ENCODE measurements at places on chromosomes 7 and 10. TPM values are rescaled to one million over a fixed set of nuclear protein-coding genes. Genes with fewer than 3 reads are reported as not detected.

Gene ZDHHC16
- 61.9 TPM for total RNA-seq

Gene ZKSCAN1
- 35.5 TPM for total RNA-seq

DNA sequence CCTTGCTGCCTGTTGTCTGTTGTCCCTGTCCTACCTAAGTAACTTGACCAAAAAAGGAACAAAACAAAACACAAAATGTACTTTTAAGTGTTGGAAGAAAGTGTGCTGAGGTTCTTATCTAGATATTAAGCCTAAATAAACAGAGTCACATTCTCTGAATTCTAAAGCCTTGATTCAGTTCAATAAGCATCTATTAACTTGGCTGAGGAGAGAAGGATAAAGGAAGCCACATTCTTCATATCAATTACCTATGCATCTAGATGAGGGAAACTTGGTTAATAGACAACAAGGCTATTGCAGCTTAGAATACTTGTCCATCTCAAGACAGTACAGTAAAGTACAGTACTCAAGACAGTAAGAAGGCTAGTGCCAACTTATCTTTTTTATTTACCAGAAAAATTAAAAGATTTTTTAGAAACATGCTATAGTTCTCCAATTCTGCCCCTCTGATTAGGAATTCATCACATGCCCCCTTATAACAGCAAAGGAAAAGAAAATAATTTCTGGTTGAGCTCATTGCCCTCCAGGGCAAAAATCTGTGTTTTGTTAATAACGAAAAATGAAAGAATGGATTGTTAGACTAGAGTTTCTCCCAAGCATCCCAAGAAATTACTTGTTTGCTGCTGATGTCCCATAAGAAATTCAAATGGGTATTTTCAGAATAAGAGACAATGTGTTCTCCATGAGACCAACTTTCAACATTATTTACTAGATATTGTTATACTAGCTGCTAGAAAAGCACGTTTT lies 546.5 kb upstream of the SEMA3D start:
- DNase-seq: no peak

- DNase-seq: no peak
These were observed 33.2 kb upstream of the SMNDC1 start for GRCh38 chr10:110337906-110338305.

DNA sequence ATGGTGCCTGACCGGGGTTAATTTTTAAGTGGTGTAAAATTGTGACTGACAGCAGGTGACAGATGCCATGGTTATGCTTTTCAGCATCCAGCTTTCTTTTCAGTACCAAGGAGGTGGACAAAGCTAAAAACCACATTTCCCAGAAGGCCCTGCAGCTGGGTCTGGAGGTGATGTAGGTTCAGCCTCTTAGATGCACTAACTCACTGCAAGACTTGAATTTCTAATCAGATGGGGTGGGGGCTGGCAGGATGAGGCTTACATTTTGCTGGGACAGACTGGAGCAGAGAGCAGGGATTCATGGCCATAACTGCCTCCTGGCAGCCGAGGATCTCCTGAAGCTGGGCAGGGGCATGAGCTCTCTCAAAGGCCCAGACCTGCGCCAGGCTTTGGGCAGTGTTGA lies 52.4 kb downstream of the PDIA4 start:
- DNase-seq: no peak

DNA sequence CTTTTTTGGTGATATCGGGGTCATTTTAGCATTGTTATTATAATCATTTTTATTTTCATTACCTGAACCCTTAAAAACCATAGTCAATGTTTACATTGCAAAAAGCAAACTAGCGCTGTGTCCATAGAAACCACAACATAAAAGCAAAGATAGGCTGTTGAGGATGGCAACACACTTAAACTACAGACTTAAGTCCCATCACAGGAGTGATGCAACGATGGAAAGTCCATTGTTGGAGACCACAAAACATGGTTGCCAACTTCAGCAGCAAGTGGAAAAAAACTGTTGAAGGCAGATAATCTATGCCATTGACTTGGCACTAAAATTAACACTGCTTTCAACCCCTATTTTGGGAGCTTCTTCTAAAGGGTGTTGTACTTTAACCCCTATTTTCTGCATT lies 398.8 kb upstream of the IGFBP3 start:
- no peak for DNase-seq

GRCh38 chr7:94761451-94761850 lies 105.5 kb upstream of the SGCE start:
- DNase-seq: no peak

- DNase-seq: no peak
These were observed 70.7 kb downstream of the ZNF92 start for GRCh38 chr7:65444205-65444842.
